ENCODE measurements at places on chromosomes 12 and 14. TPM values are rescaled to one million over a fixed set of nuclear protein-coding genes. Genes with fewer than 3 reads are reported as not detected.

KRT3 gene
- total RNA-seq, result not detected

SPPL3 gene
- total RNA-seq, result 31.9 TPM

SAMD4A gene
- total RNA-seq, result 0.54 TPM

HCAR1 gene
- 0.37 TPM for total RNA-seq

RD3L gene
- total RNA-seq, result not detected

SAMD15 gene
- 0.27 TPM for total RNA-seq

SLC38A4 gene
- total RNA-seq, result not detected

RPL10L gene
- not detected for total RNA-seq

RILPL1 gene
- total RNA-seq, result 0.89 TPM

ABCB9 gene
- 4.7 TPM for total RNA-seq

DNA sequence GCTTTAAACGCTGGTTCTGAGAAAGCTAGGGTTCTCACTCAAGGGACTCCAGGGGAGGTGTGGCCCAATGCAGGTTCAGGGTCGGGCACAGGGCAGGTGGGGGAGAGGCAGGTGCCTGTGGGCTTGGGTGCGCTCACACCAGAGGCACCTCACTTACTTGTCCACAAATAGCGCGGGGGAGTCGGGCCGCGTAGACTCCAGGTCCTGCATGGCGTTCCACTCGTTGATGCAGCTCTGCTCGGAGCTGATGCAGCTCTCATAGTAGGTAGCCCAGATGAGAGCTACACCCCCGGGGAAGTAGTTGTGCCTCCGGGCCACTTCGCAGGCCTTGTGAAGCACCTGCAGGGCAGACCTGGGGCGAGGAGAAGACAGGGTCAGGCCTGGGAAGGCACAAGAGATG, 49.9 kb downstream of the SSH1 start:
- no peak overlapping the region for H3K27ac ChIP-seq
- no peak overlapping the region for H3K4me3 ChIP-seq
- H3K27me3 ChIP-seq, result no peaks in the 10 kb centered on the region
- H3K4me1 ChIP-seq, result peaks cover 6% of the 10 kb centered on the region
- peaks cover 23% of the 10 kb centered on the region for H3K36me3 ChIP-seq

- H3K36me3 ChIP-seq, result no peaks in the 10 kb centered on the region
- H3K27ac ChIP-seq, result no peak within 1 kb of the TSS
- peaks cover 8% of the 10 kb centered on the region for H3K27me3 ChIP-seq
- no peak within 1 kb of the TSS for H3K4me3 ChIP-seq
Observed at GRCh38 chr12:16347391-16348298, at the start of gene MGST1. TSS of gene MGST1 (plus strand) at chr12:16347645. CDS start at chr12:16354253, 6,608 bp downstream.

DNA sequence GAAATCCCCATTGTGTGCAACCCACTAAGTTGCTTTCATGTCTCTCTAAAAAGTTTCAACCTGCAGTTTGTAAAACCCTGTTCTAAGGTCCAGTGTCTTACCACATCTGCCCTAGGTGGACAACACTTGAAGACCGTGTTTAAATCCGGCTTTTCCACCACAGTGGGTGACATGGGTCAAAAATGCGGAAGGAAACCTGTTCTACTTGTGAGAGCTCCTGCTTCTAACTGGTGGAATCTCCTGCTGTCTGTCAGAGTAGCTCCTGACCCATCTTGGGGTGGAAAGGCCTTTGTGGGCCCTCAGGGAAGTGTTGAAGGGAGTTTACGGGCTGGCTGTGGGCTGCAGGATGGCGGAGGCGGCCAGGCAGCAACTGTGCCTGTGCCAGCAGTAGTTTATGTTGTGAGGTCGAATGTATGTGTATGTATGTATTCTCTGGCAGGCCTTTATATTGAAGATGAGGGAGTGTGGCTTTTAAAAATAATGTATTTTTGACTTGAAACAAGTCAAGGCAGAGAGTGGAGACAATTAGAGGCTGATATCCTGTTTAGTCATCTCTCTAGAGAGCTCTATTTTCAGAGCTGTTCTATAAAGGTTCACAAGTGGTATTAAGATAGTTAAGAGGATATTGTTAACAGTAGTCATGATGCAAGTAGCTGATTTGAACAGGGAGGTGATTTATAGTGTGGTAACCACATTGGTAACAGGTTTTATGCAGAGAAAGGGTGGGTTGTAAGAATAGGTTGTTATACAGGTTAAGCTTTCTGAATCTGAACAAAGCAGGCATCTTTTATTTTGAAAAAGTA, 67.0 kb downstream of the PRKCH start:
- peaks cover 14% of the 10 kb centered on the region for H3K4me1 ChIP-seq
- peaks cover 38% of the 10 kb centered on the region for H3K36me3 ChIP-seq
- DNase-seq, result peak; percentile 41

DNA sequence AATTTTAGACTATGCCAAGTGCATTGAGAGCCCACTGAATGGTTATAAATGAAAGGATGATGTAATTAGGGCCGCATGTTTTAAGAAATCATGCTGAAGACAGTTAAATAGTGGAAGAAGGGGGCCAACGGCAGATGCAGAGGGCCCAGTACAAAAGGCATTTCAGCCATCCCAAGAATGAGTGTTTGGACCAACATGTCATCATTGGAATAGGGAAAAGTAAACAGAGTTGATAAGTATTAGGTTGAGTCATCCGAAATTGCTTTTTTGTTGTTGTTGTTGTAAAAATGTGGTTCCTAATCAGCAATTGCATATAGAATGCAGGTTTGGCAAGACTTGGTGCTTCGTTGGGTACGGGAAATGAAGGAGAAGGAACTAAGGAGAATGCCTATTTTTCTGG, 29.5 kb downstream of the BMP4 start:
- no peak overlapping the region for H3K4me3 ChIP-seq
- H3K36me3 ChIP-seq, result no peaks in the 10 kb centered on the region
- no peaks in the 10 kb centered on the region for H3K4me1 ChIP-seq
- no peak for DNase-seq
- H3K27me3 ChIP-seq, result peaks cover 10% of the 10 kb centered on the region
- no peak overlapping the region for H3K27ac ChIP-seq

- H3K4me3 ChIP-seq, result no peak overlapping the region
- H3K27ac ChIP-seq, result no peak overlapping the region
- H3K4me1 ChIP-seq, result no peaks in the 10 kb centered on the region
- H3K27me3 ChIP-seq, result no peaks in the 10 kb centered on the region
- no peak for DNase-seq
Observed at GRCh38 chr12:130145731-130146130, 16.5 kb upstream of the FZD10 start.

DNA sequence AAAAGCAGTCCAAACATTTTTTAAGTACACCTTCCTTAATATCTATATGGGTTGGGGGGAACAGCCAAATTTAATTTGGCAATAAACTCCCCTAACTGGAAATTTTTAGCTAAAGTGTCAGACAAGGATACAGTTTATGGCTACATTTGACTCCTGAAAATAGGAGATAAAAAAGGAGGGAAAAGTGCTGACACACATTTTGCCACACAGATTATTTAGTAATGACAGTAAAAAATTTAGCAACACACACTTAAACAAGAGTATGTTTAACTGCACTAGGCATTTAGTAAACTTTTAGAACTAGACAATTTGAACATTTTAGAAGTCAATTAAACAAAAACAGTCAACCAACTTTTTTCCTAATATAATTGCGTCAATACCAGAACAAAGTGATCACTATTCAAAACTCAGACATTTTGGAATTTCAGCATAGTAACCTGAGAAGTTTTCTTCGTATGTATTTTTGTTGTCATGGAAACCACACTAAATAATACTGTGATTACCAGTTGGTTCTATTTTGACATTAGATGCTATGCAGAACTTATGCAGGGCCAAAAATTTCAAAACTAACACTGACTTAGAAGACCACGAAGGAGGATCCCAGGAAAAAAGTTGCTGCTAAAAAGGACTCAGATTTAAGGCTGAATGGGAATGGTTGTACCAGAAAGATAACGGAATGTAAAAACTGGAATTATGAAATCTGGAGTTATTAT, 13.4 kb downstream of the GMFB start:
- no peak overlapping the region for H3K4me3 ChIP-seq
- no peak for DNase-seq
- no peaks in the 10 kb centered on the region for H3K27me3 ChIP-seq
- no peaks in the 10 kb centered on the region for H3K4me1 ChIP-seq

DNA sequence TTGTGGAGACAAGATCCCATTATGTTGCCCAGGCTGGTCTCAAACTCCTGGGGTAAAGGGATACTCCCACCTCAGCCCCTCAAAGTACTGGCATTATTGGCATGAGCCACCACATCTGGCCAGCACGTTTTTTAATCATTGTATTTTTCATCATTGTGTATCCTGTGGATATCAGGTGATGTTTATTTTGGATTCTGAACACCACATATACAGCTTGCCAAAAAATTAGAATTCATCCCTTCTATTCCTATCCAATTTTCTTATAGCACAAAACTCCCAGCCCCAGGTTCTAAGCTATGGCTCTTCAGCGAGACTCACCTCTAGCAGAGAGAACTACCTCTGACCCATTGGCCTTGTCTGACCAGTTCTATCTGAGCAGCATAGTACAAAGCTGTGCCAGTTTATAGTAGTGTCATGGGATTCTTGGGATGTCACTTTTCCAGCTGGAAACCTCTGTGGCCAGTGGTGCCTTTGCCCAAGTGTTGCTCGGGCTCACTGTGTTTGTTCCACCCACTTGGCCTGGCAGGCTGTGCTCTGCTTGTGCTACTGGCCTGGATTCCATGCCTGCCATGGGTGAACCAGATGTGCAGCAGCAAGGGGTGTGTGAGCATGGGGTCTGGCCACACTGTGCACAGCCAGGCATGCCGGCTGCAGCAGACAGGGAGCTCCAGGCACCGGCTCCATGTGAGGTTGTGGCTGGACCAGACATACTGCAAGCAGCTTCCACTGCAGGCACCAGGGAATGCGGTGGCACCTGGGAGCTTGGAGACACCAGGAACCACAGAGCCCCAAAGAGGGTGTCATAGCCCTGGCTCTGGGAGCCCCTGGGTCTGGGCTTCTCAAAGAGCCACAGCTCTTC, 37.2 kb downstream of the TIMELESS start:
- no peaks in the 10 kb centered on the region for H3K27me3 ChIP-seq
- H3K4me3 ChIP-seq, result no peak overlapping the region
- no peak overlapping the region for H3K27ac ChIP-seq
- no peaks in the 10 kb centered on the region for H3K4me1 ChIP-seq
- DNase-seq, result no peak
- peaks cover 5% of the 10 kb centered on the region for H3K36me3 ChIP-seq

- peak overlapping the region; percentile 85 for H3K4me3 ChIP-seq
- DNase-seq, result no peak
- H3K27ac ChIP-seq, result peak overlapping the region; percentile 69
- H3K36me3 ChIP-seq, result peaks cover 30% of the 10 kb centered on the region
- no peaks in the 10 kb centered on the region for H3K27me3 ChIP-seq
- H3K4me1 ChIP-seq, result peaks cover 39% of the 10 kb centered on the region
Observed at GRCh38 chr12:109098183-109098604, 797 bp downstream of the UNG start.

GRCh38 chr14:53022593-53022992, 71.7 kb upstream of the FERMT2 start:
- H3K27ac ChIP-seq, result no peak overlapping the region
- no peak for DNase-seq
- H3K36me3 ChIP-seq, result peaks cover 7% of the 10 kb centered on the region
- H3K4me3 ChIP-seq, result no peak overlapping the region

- no peak overlapping the region for H3K4me3 ChIP-seq
- no peaks in the 10 kb centered on the region for H3K27me3 ChIP-seq
- DNase-seq, result no peak
- H3K4me1 ChIP-seq, result peaks cover 35% of the 10 kb centered on the region
Observed at GRCh38 chr12:11856971-11857370, 207.5 kb downstream of the ETV6 start.

DNA sequence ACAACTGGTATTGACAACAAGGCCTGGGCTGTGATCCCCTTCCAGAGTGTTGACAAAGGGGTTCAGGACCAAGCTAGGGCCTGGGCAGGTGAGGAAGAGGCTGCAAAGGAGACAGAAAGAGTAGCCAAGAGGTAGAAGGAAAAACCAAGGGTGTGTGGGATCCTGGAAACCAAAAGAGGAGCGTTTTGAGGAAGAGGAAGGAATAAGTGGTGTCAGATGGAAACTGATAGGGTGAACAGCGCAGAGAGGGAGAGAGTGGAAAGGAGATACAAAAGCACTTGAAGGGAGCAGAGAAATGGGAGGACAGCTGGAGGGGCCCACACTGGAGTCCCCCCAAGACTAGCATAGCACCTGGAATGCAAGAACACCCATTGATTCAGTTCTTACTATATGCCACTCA, 8.3 kb upstream of the HVCN1 start:
- H3K36me3 ChIP-seq, result no peaks in the 10 kb centered on the region
- H3K4me3 ChIP-seq, result no peak overlapping the region
- H3K27ac ChIP-seq, result no peak overlapping the region
- no peaks in the 10 kb centered on the region for H3K27me3 ChIP-seq
- DNase-seq, result no peak

DNA sequence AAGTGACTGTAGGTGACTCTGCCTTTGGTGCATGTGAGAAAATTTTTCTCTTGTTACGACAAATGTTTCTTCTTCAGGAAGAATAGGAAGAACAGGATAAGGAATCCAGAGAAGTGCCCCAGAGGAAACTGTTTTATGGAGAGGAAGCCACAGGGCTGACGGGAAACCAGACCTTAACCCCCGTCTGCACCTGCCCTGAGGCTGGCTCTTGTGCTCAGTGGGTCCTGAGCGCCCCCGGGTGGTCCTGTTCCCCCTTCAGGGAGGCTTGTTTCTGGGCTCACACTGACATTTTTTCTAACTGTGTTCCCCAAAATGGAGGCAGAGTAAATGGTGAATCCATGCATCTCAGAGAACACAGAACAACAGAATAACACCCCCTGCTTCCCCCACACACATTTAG, 691.8 kb downstream of the TMEM121 start:
- peaks cover 8% of the 10 kb centered on the region for H3K27me3 ChIP-seq
- H3K4me3 ChIP-seq, result no peak overlapping the region
- no peaks in the 10 kb centered on the region for H3K36me3 ChIP-seq
- peaks cover 12% of the 10 kb centered on the region for H3K4me1 ChIP-seq
- H3K27ac ChIP-seq, result no peak overlapping the region
- DNase-seq, result no peak

DNA sequence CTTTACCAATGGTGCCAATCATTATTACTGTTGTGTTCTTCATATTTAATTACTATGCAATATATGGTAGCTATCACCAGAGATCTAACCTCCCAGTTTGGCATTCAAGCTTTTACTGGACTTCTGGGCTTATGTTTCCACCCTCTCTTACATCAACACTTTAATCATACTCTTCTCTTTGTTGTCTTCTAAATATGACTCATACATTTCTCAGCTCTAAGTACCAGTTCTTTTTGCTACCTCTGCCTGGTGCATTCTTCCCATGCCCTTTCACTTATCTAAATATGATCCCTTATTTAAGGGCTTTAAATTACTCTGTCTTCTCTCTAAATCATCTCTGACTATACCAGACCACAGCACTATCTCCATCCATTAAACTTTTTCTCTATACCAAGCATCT, 246.1 kb upstream of the CCDC196 start:
- DNase-seq, result no peak
- no peaks in the 10 kb centered on the region for H3K36me3 ChIP-seq
- H3K4me3 ChIP-seq, result no peak overlapping the region
